ENCODE measurements at places on chromosomes 4 and X.

GRCh38 chrX:37685381-37686359 lies at the start of gene XK:
Gene XK, plus strand, starts transcription at chrX:37685791. Its CDS starts 171 bp downstream, at chrX:37685962.
- DNase-seq: peak; percentile 16

DNA sequence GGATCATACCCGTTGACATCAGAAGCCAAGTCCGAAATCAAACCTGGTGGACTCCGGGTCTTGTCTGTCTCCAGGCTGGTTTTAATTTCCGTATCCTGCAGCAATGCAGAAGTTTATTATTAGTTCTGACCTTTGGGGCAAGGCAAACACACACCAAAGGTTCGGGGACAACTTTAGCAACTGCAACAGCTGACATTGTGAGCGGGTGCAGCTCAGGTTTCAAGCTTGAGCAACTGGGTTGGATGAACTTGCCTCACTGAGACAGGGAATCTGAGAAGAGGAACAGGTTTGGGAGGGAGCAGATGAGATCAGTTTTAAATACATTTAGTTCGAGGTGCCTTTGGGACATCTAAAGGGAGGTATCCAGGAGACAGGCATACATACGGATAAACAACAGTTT lies 110.7 kb downstream of the GNL3L start:
- DNase-seq: peak; percentile 2

GRCh38 chrX:47634871-47635575 lies 5.3 kb upstream of the CFP start:
- DNase-seq: no peak

GRCh38 chrX:94400488-94400887 lies 726.5 kb downstream of the FAM133A start:
- DNase-seq: no peak

- no peak for DNase-seq
These were observed 74.1 kb upstream of the PPP3CA start for GRCh38 chr4:101421386-101421785.
